ENCODE measurements at places on chromosomes 12 and 14.
A peak's percentile ranks its signal among the peaks of the same experiment; 100 is the strongest.

DNA sequence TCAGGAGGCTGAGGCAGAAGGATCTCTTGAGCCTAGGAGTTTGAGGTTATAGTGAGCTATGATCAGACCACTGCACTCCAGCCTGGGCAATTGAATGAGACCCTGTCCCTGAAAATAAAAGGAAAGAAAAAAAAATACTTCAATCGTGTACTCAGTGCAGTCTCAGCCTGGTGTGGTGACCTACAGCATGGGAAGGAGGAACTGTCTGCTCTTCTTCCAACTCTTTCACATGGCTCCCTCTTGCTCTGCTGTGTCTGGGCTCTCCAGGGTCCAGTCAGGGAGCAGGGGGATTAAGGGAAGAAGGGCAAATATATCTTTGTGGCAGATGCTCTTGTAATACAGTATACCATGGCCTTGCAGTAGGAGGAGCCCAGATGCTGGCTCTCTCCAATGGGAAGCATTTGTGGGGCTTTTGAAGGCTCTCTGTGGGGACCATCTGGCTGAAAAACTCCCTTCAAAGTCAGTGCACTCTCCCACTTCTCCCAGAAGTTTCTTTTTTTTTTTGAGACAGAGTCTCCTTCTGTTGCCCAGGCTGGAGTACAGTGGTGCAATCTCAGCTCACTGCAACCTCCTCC, 76.6 kb upstream of the TMPO start:
- DNase-seq: no peak

- DNase-seq: no peak
Observed at GRCh38 chr14:23093991-23094665, 808 bp downstream of the ACIN1 start.

DNA sequence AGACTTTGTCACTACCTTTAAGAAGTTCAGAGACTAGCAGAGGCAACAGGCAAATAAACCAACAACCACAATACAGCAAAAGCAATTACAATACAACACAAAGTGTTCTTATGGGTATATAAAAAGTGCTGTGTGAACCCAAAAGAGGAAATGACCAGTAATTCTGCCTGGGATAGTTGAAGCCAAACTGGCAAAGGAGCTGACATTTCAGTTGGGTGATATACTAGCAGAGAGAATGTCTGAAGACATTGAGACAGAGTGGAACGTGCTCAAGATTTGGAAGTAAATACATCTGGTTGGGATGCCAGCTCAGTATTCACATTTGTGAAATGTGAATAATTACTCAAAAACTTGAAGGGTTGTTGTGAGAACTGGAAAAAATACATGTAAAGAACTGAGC, 80.6 kb upstream of the GTF2A1 start:
- DNase-seq: no peak

DNA sequence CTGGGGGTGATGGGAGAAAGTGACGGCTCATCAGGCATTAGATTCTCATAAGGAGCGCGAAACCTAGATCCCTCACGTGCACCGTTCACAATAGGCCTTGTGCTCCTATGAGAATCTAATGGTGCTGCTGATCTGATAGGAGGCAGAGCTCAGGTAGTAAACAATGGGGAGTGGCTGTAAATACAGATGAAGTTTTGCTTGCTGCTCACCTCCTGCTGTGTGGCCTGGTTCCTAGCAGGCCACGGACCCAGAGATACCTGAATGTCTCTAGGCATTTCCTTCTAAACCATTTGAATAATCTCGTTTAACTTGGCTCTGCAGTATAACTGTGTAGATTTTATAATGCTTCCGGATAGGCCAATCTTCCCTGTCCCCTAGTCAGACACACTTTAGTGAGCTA, 13.0 kb downstream of the TBC1D30 start:
- no peak for DNase-seq

DNA sequence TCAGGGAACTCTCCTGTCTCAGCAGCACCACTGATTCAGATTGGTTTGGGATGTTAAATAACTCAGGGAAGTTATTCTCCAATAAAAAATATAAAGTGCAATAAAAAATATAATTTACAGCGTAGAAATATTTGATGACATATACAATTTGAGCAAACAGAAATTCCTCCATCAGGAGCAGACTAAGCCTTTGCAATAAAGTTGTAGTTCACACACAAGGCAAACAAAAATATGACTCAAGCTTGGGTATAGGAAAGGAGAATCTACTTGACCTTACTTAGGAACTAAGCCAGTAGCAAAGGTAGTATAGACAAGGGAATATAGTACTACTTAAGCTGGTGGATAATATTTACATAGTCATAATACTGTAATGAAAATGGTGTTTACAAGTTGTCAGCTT, 264.1 kb downstream of the KIF21A start:
- DNase-seq: no peak

DNA sequence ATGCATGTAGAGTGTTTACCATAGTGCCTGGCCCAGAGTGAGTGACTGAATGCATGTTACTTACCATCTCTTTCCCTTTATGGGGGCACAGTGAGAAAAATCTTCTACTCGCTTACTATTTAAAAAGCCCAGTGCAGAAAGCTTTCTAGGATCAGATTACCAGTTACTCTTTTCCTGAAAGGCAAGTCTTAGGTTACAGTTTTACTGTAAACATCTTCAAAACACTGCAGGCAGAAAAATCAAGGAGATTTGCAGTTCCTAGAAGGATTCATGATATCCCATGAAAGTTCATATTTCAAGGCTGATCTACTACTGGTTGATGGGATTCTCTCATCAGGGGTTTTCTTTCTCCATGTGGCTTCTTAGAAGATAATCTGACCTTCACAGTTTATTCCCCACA, 29.3 kb upstream of the DAAM1 start:
- no peak for DNase-seq

DNA sequence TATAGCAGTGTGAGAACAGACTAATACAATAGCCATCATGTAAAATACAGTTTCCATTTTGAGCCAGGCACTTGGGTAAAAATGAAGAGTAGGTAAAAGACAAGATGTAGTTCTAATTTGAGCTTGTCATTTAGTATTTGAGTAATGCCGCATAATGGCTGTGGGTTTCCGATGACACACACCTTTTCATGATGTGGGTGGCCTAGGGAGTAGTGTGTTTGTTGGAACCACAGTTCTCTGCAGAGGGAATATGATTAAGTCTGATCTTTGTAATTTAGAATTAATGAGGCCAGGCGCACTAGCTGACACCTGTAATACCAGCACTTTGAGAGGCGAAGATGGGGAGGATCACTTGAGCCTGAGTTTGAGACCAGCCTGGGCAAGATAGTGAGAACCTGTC, 61.8 kb downstream of the RCOR1 start:
- no peak for DNase-seq

DNA sequence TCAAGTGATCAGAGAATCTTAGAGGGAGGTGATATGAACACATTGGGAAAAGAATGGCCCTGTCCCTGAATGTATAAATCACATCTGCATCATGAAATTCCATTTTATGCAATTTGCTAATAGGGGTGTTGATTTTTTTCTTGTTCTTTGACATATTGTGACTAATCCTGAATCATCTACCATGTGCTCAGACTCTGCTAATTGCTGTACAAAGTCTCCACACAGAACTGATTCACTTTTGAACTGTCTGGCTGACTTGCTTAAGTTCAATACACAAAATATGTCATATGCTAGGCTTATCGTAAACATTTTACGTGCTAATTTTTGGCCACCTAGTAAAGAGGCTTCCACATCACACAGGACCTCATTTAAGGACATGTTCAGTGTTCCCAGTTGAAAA, 2.6 kb downstream of the TMEM132D start:
- no peak for DNase-seq

- no peak for DNase-seq
Observed at GRCh38 chr12:55822228-55822627, 4.4 kb downstream of the ORMDL2 start.

DNA sequence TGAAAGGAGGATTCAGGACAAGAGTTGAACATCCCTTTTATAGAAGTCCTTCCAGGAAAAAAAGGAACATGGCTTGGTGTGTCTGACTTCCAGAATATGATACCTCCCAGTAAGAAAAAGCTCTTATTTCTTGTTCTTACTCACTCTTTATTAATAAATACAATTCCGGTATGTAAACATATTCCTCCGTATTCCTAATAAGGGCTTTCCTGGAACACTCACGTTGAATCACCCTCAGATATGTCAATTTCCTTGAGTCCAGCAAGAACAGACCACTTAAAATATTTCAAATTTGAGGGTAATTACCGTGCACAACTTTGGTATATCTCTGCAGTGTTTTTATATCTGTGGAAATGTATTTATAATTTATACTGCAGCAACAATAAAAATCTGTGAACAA, 385.6 kb downstream of the SYT1 start:
- DNase-seq: peak; percentile 12

DNA sequence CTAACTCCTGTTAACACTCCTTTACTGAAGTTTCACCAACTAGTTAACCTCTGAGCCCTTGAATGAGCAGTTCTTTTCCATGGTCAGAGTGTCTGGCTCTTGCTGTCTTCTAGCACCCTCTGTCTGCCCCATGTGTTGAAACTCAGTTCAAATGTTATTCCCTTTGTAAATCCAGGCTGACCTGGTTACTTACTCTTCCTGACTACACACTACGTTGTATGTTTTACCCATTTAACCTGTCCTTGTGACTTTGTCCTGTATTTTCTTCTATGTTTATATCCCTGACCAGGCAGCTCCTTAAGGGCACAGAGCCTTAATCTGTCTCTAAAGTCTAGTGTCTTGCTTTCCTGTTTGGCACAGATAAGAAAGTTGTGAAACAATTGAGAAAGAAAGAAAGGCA, 389.0 kb upstream of the RPL10L start:
- no peak for DNase-seq

DNA sequence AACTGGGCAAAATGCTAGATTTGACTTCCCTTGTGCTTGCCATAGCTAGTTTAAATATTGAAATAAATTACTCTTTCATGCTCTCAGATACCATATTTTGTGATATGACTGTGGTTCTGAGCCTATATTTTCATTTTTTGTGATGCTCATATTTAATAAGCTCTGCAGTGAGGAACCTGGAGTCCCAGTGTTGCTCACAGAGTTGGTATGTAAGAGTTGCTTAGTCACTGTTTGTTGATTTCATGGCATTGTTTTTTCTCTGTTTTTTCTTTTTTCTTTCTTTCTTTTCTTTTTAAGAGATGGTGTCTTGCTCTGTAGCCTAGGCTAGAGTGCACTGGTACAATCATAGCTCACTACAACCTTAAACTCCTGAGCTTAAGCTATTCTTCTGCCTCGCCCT, 750.5 kb upstream of the TMEM132C start:
- DNase-seq: peak; percentile 47
